Esophagus squamous epithelium (tissue), 5 donors: ENCODE measurements at places on chromosomes 16 and 17.
A peak's percentile ranks its signal among the peaks of the same experiment; 100 is the strongest.

DNA sequence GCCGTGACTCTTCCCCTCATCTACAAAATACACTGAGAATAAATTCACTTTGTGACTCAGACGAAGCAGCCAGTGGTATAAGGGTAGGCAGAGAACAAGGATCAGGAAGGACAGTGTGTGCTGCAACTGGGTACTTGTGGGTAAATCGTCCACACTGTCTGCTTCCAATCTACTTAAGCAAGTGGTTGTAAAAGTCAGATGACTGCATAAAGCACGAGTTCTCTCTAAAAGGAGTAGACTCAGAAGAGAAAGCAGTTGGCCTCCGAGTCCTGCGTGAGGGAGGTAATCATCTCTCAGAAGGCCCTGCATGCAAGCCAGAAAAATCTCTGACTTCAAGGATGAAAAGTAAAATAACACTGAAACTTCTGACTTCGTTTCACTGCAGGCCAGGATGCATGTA, 43.1 kb downstream of the ANKFY1 start:
- H3K27ac ChIP-seq, result peak overlapping the region; percentile 65
- H3K36me3 ChIP-seq, result peaks cover 4% of the 10 kb centered on the region
- peaks cover 24% of the 10 kb centered on the region for H3K4me1 ChIP-seq
- H3K27me3 ChIP-seq, result no peaks in the 10 kb centered on the region
- DNase-seq, result no peak

DNA sequence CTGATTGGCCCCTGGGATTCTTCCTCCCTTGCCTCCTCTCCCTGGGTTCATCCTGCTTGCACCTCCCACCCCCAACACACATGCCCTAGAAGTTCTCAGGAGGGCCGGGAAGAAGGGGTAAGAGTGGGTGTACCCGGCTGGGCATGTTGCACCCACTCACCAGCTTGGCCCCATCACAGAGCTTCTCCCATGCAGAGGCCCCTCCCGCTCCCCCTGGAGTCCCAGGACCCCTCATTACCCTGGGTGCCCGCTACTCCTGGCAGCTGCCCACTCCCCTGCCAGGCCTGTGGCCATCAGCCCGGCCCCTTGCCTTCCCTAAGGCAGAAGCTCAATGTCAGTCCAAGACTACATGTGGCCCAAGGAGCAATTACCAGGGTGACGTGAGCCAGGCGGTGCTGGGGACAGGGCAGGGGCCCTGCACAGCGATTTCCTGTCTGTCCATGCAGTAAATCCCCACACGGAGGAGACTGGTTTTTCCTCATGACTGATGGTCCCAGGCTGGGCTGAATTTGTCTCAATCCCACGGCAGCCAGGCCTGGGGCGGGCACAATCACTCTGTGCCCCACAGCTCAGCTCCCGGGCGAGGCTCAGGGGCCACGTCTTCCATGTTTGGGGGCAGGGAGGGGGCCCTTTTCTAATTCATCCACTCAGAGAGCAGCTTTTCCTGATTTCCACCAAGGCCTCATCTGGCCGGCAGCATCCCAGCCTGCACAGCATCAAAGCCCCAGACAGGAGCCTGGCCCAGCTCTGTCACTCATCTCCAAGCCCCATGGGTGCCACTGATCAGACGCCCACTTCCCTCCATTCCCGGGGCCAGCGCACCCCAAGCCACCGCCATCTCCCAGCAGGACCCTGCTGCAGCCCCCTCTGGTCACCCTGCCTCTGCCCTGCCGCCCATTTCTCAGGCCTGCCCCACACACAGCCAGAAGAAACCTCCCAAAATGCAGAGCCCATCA, 234.7 kb downstream of the KATNIP start:
- H3K27me3 ChIP-seq, result no peaks in the 10 kb centered on the region
- H3K36me3 ChIP-seq, result no peaks in the 10 kb centered on the region
- H3K4me3 ChIP-seq, result no peak overlapping the region
- no peak for DNase-seq
- H3K27ac ChIP-seq, result no peak overlapping the region
- H3K4me1 ChIP-seq, result peaks cover 8% of the 10 kb centered on the region

DNA sequence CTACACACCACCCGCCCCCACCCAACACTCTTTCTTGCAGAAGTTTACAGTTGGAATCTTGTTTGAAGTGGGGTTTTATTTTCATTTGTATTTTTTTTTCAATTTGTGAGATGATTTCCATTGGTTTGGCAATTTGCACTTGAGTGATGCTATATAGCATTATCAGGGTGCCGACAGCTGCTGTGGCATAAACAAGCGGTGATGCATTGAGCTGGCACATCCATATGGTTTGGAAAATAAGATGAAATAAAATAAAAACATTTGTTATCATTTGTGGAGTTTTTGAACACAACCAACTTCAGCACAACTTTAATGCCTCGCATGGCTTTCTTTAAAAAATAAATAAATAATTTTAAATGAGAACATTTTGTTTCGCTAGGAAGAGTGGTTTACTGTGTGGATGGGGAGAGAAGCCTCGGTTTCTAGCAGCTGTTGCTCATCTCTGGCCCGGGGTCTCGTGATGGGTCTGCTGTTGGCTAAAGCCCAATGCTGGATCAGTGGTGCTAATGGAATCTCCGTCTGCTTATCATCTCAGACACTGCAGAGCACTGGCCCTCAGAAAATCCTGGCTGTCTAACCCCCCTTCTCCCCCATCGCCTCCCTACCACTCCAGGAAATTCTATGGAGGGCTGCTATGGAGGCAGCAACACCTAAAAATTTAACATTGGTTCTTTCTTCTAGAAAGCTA, 192.3 kb upstream of the MAF start:
- H3K4me3 ChIP-seq, result no peak overlapping the region
- H3K36me3 ChIP-seq, result no peaks in the 10 kb centered on the region
- DNase-seq, result no peak
- H3K27me3 ChIP-seq, result no peaks in the 10 kb centered on the region

DNA sequence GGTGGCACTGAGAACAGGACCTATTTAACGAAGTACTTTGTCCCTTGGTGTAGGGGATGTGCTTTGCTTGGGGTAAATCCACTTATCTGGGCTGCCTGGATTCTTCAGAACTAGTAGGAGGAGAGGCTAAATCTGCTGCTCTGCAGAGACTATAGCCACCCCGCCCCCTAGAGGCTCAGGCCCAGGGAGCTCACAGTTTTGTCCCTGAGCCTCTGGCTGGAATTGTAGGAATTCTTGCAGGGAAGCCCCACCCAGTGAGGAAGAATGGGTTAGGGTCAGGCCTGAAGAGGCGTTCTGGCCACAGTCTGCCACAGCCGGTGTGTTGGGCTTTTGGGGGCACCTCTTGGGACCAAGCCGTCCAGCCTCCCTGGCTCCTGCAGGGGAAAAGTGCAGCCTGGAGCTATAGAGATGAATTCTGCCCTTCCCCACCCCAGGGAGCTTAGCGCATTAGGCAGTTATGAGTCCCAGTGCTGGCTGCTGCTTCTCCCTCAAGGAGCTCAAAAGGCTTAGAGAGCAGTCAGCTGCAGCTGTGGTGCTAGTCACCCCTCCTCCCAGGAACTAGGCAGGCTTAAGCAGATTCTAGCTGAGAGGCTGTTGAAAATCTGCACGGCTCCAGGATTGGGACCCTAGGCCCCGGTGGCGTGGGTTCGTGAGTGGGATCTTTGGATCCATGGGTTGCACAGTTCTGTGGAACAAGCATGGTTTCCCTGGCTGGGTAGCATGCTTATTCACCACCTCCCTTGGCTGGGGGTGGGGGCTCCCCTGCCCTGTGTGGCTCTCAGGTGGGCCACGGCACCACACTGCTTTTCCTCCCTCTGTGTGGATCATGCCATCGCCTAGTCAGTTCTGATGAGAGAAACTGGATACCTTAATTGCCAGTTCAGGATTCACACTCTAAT, 237.4 kb upstream of the TOM1L1 start:
- no peaks in the 10 kb centered on the region for H3K27me3 ChIP-seq
- no peaks in the 10 kb centered on the region for H3K4me1 ChIP-seq
- no peak overlapping the region for H3K4me3 ChIP-seq
- H3K27ac ChIP-seq, result no peak overlapping the region
- no peak for DNase-seq

GRCh38 chr16:12188935-12189249, 212.4 kb downstream of the SNX29 start:
- no peak overlapping the region for H3K4me3 ChIP-seq
- H3K27me3 ChIP-seq, result no peaks in the 10 kb centered on the region
- H3K36me3 ChIP-seq, result no peaks in the 10 kb centered on the region

DNA sequence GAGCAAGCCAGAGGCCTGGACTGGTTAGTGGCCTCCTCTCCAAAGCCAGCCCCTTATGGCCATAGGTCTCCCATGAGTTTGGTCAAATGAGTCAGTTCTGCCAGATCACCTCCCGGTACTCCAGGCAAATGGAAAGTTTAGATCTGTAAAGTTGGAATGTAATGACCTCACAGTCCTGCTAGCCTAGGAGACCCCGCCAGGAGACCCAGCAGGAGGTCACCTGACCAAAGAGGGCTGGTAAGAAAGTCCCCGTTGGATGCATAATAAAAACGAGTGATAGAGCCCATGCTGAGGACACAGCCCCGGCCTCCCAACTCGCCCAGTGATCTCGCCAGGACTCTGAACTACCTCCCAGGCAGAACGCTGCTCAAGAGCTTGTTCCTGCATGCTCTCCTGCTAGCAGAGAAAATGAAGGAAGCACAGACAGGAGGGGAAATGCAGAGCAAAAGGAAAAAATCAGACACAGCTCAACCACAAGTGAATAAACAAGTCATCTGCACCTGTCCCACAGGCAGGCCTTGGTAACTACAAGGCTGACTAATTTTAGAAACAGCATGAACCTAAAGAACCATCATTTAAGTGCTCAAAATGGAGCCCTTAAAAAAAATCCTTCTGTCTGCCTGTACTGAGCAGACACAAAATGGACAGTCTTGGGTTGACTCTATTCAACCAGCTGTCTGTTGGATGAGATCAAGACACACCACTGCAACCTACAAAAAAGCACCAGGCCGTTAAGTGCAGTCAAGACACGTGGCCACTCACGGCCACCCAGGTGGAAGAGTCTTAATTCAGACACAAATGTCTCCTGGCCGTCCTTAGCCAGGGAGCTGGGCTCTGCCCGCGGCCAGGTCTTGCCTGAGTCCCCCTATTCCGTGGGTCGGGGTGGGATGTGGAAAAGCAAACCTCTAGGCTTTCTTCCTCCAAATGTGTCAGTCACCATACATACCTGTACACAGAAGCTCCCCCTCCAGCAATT, 9.2 kb downstream of the CDIP1 start:
- peak overlapping the region; percentile 55 for H3K27ac ChIP-seq
- H3K27me3 ChIP-seq, result no peaks in the 10 kb centered on the region
- H3K36me3 ChIP-seq, result peaks cover 20% of the 10 kb centered on the region
- H3K4me1 ChIP-seq, result peaks cover 4% of the 10 kb centered on the region
- H3K4me3 ChIP-seq, result no peak overlapping the region
- no peak for DNase-seq

DNA sequence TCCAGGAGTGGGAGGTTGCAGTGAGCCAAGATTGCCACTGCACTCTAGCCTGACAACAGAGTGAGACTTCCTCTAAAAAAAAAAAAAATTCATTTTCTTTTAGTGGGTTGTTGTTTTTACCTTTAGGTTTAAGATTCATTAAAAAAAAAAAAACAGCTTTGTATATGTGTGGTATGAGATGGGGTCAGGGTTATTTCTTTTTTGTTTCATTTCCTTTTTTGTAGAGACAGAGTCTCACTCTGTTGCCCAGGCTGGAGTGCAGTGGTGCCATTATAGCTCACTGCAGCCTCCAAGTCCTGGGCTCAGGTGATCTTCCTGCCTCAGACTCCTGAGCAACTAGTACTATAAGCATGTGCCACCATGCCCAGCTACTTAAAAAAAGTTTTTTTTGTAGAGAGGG, 47.0 kb downstream of the BCAS3 start:
- no peaks in the 10 kb centered on the region for H3K36me3 ChIP-seq
- no peaks in the 10 kb centered on the region for H3K27me3 ChIP-seq
- H3K4me3 ChIP-seq, result no peak overlapping the region
- DNase-seq, result no peak

DNA sequence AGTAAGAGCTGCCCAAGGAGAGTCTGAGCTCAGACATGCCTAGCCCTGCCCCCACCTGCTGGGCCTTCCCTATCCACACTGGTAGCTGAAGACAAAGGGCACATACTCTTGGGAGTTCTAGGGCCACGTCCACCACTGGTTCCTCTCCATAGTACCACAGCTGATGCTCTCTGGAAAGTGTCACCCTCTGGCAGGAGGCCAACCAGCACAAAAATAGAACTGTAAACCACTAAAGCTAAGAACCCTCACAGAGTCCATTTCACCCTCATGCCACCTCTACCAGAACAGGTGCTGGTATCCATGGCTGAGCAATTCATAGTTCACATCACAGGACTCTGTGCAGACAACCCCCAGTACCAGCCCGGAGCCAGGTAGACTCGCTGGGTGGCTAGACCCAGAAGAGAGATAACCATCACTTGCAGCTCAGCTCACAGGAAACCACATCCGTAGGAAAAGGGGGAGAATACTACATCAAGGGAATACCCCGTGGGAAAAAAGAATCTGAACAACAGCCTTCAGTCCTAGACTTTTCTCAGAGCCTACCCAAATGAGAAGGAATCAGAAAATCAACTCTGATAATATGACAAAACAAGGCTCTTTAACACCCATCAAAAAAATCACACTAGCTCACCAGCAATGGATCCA, 115.3 kb downstream of the CEP112 start:
- no peaks in the 10 kb centered on the region for H3K36me3 ChIP-seq
- DNase-seq, result no peak
- H3K27me3 ChIP-seq, result no peaks in the 10 kb centered on the region
- no peak overlapping the region for H3K4me3 ChIP-seq
- H3K27ac ChIP-seq, result no peak overlapping the region

DNA sequence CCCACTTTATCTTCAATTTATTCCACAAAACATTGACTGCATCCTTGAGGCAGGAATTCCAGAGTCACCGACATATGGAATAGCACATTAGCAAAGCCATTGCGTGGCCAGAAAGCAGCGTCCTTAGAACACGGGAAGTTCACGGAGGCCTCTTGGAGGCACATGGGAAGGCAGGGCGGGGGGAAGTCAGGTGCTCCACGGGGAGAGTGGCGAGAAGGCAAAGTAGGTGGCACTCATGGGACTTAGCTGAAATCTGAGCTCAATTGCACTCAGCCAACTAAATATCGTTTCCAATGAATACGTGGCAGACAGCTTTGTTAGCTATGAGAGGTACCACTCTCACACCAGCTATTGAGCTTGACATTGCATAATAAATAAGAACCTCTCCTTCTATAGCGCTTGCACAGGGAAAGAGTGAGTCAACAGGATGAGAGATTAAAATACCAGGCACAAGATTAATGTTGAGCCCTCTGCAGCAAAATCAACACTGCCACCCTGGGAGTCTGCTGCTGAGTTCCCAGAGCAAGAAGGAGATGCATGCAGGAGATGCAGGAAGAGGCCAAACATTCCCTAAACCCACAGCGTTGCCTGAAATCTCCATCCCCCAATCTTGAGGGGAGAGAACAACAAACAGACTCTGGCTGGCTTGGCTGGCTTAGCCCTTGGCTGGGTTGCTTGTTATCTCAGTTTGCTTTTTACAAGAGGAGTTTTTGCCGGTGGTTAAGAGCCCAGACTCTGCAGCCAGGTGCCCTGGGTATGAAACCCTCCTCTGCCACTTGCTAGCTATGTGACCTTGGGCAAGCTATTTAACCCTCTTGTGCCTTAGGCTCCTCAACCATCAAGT, 28.8 kb downstream of the ABCC12 start:
- no peaks in the 10 kb centered on the region for H3K27me3 ChIP-seq
- no peak overlapping the region for H3K27ac ChIP-seq

GRCh38 chr17:20961586-20961985, 81.2 kb downstream of the USP22 start:
- no peaks in the 10 kb centered on the region for H3K4me1 ChIP-seq
- no peak for DNase-seq
- H3K27ac ChIP-seq, result no peak overlapping the region

GRCh38 chr17:41992576-41992975, 24.7 kb downstream of the DNAJC7 start:
- H3K36me3 ChIP-seq, result peaks cover 21% of the 10 kb centered on the region
- H3K27me3 ChIP-seq, result no peaks in the 10 kb centered on the region
- H3K4me3 ChIP-seq, result no peak overlapping the region
- no peak overlapping the region for H3K27ac ChIP-seq
- peaks cover 14% of the 10 kb centered on the region for H3K4me1 ChIP-seq
- DNase-seq, result no peak
